ENCODE measurements at places on chromosomes 3 and 15.

- no peak for DNase-seq
Observed at GRCh38 chr3:152379415-152380042, 110.8 kb downstream of the MBNL1 start.

GRCh38 chr3:112463250-112463649 is 36.0 kb downstream of the BTLA start:
- DNase-seq = no peak

GRCh38 chr3:34724916-34725499 is 914.3 kb upstream of the ARPP21 start:
- DNase-seq = no peak

DNA sequence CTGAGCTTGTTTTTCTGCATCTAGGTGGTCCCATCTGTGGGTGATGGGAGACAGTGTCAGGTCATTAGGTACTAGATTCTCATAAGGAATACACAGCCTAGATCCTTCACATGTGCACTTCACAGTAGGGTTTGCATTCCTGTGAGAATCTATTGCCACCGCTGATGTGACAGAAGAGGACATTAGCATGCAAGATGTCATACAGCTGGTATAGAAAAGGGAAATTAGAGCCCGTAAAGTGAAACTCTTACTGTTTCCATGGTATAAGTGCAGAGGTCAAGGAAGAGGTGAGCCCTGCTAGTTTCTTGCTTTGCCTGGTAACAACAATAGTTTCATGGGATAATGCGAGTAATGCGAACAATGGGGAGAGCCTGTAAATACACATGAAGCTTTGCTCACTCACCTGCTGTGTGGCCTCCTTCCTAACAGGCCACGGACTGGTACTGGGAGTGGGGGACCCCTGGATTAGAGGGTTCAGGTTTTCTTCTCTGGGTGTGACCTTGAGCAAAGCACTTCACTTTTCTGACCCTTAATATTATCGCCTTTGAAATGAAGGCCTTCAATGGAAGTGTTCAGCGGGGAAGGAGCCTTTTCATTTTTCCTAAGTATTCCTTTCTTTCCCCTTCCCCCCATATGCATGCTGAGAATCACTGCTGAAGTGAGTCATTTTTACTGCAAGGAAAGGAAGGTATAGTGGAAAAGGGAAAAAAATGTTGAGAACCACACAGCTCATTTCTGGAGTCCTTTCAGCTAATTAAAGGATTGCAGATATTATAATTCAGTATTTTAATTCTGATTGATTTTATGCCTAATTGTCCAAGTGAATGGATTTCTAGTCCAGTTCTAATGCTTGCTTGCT is 286.4 kb downstream of the UBE2E2 start:
- no peak for DNase-seq

DNA sequence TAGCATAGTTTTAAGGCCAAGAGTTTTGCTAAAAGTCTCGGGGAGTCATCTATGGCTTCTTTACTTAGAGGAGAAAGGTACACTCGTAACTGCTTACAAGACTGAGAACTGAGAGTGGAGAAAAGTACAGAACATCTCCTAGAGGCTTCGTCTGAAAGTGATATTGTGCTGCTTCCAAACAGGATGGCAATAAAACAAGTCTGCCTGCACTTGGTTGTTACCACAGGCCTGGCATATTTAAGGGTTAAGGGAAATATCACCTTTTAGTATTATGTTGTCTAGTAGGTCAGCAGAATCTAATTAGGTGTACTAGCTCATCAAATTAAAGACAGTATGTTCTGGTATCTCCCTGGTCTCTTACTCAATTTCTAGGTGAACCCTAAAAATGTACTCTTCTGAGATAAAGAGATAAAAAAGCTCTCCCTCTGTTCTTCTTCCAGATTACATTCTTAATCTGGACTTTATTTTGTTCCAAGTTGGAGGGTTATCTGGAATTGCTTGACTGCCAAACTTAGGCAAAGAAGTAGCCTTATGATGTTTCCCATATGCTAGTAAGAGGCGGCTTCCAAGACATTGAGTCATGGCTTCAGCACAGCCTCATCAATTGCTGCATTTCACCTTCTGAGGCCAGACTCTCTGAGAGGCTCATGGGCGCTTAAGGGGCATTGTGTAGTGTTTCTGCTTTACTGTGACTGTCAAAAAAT is 181.3 kb downstream of the LSAMP start:
- DNase-seq = no peak

DNA sequence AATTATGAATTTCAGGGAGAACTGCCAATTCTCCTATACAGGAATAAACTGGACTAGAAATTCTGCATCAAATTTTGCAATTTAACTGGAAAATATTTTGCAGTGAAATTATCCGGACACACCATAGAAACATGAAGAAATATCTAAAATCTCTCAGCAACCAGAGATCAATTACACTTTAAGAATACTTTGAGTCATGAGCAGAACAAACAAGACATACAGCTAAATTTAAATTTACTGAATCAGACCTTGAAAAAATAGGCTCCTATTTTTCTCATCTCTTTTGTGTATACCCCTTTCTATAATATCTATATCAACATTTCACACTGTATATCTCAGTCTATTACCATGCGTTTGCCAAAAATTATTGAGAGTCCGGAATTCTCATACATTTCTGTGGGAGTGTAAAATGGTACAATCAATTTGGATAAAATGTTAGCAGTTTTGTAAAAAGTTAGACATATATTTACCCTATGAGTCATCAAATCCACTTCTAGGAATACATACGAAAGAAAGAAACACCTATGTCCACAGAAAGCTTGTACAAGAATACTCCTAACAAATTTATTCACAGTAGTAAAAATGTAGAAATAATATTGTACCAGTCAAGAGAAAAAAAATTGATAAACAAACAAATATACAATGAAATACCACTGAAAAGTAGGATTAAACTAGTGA is 593.1 kb upstream of the NECTIN3 start:
- no peak for DNase-seq
